CD4-positive, alpha-beta T cell treated with Interleukin-10 for 1 hour (primary cell): ENCODE measurements at places on chromosomes 6 and 20.

- no peak for DNase-seq
Observed at GRCh38 chr20:22232923-22233322, 351.4 kb downstream of the FOXA2 start.

- peak; percentile 45 for DNase-seq
Observed at GRCh38 chr20:63980317-63980805, 571 bp upstream of the PRPF6 start.

GRCh38 chr6:52423971-52424381, 3.8 kb downstream of the EFHC1 start:
- no peak for DNase-seq

DNA sequence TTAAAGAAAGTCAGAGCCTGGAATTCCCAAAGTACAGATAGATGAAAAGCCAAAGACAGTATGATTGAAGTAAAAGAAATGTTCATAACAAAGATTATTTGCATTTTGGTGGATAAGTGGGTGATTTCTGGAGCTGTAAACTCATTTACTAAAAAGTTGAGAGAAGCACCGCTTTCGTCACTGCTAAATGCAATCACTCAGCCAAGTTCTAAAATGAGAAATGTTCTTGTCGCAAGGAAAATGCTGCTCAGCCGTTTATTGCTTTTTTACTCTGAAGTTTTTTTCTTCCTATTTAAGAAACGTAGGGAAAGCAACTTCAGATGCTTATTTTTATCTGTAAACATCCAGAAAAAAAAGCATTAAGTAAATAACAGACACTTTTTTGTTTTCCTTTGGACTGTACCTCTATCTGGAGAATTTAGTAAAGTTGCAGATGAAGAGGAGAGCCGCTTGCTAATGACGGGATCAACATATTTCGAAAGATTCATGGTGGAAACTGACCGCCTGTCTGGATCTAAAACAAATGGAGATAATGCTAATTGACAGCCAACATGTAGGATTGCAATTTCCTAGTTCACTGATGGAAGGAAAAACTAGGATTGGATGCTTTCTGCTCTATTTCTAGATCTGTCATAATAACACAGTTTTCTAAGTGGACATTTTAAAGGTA, 93.8 kb upstream of the BCLAF1 start:
- no peak for DNase-seq

- DNase-seq, result no peak
Observed at GRCh38 chr20:47368301-47368700, 11.8 kb upstream of the ZMYND8 start.

- peak; percentile 18 for DNase-seq
Observed at GRCh38 chr6:79048611-79049010, 29.4 kb downstream of the PHIP start.

DNA sequence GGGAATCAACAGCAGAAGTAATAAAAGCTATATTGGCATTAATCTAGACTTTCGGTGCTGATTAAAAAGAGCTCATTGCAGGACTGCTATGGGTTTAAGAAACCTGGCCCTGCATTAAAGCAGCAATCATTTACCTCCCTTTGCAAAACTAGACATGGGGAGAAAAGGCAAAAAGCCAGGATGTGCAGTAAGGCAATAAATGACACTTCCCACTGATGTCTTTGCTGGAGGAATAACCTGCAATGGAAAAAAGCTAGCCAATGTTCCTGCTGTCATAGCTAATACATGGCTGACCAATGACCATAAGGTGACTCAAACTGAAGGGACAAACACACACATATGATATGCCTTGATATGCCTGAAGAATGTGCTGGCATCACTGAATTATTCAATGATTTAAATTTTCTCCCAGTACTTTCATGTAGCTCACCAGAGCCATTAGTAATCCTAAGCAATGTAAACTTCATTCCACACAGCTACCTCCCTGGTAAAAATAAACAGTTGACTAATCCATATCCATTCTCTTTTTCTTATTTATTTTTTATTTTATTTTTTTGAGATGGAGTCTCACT, 8.7 kb downstream of the DNAAF9 start:
- DNase-seq, result no peak

DNA sequence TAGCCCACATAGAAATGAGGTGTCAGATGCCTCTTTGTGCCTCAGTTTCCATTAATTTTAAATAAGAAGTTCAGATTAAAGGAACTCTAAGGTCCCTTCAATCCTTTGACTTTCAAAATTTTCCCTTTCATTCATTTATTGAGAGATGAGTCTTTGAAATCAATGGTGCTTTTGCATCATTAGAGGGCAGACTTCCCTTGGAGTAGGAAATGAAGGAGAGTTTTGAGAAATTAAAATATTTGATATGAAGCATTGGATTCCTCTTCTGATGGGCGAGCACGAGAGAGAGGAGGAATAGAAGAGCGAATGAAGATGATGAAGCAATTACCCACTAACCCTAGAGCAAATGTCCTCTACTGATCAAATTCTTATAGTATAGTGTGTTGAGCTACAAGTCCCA, 105.7 kb downstream of the EDN1 start:
- no peak for DNase-seq

DNA sequence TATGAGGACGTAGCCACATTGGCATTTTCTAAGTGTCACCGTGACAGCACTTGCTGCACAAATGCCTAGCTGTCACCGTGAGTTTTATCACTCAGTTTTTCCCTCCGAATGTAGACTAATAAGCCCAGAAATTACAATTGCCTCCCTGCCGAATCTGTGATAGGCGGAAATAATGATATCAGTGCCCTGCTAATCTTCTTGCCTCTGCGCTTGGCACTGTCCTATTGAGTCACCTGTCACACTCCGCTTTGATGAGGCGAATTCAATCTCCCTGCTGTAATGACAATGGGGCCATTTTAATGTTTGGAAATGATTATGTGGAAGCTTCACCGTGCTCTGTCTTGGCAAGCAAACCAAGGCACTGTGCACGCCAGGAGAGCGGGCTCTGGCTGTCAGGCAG, 112.8 kb downstream of the LINC00237 start:
- no peak for DNase-seq

DNA sequence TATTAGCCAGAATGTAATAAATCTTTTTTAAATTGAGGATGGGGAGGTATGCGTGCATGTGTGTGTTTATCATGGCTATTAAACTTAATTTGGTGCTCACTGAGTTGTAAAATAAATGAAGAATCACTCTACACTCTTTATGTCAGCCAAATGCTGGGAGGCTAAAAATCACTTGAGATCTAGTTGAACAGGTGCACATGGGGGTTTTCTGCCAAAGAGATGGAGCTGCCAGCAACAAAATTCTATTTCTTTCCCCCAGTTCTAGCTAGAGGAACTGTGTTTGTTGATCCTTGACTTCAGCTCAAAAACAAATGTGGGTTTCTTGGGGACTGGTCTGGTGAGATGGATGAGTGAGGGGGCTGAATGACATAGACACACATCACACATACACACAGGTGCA, 183.3 kb upstream of the BTBD3 start:
- no peak for DNase-seq

DNA sequence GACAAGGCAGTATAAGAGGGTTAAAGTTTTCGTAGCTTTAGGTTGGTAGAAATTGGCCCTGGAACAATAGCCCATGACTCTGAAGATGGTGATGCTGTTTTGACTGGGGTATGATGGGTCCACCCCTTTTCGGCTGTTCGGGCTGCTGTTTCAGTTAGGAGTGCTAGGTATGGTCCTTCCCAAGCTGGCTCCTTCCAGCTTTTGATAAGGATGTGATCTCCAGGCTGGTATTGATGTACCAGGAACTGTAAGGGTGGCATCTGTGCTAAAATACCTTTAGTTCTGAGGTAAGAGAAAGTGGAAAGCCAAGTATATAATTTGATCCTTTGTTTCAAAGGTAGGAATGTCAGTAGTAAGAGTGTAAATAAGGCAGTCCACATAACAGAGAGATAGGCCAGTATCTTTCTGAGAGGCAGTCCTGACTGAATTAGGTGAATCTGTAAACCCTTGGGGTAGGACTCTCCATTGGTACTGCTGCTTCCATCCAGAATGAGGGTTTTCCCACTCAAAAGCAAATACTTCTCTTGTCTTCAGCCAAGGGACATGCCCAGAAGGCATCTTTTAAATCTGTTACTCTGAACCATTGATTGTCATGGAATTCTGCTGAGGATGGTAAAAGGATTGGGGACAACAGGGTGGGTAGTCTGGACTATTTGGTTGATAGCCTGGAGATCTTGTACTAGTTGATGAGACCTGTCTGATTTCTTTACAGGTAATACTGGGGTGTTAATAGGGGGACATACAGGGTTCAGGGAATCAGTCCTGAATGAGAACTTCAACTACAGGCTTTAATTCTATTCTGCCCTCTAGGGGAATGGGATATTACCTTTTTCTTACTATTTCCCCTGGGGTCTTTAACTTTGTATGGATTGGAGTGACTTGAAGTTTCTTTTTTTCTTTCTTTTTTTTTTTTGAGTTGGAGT, 6.1 kb upstream of the ZNFX1 start:
- DNase-seq, result no peak

DNA sequence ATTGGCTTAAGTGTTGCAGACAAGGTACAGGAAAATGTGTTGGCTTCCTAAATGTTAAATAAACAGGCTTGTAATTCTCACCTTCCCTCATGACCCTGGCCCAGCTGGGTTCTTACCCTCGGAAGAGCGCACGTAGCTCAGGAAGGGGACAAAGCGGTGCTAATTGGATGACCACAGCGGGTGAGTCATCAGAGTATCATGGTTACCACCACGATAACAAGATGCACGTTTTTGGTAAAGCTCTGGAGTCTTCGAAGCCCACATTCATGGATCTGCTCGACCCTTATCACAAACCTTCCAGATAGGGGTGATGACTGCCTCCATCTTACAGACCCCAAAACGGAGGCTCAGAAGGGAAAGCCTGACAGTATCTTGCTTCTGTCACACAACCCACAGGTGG, 32.8 kb downstream of the APCDD1L start:
- DNase-seq, result no peak

DNA sequence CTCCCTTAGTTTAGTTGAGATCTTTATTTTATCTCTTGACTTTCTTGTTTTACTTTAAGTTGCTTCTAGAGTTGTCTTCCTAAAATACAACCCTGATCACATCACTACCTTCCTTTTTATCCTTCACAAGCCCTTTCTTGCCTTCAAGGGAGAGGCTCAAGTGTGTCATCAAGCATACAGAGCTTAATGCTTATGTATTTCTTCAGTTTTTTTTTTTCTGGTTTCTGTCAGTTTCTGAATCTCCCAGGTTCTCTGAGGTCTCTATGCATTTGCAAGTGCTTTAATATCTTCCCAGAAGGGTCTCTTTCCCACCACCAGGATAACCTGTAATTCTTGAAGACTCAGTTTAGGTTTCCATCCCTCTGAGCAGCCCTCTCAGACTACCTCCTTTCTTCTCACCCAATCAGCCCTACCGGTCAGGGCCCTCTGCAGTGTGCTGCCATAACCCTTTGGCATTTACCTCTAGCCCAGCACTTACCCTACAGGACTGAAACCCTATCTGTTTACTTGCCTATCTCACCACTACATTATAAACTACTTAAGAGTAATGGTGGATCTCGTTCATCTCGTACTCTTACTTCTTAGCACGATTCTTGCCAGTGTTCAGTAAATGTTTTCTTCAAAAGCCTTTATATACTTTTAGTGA, 36.9 kb downstream of the EYA4 start:
- DNase-seq, result no peak

DNA sequence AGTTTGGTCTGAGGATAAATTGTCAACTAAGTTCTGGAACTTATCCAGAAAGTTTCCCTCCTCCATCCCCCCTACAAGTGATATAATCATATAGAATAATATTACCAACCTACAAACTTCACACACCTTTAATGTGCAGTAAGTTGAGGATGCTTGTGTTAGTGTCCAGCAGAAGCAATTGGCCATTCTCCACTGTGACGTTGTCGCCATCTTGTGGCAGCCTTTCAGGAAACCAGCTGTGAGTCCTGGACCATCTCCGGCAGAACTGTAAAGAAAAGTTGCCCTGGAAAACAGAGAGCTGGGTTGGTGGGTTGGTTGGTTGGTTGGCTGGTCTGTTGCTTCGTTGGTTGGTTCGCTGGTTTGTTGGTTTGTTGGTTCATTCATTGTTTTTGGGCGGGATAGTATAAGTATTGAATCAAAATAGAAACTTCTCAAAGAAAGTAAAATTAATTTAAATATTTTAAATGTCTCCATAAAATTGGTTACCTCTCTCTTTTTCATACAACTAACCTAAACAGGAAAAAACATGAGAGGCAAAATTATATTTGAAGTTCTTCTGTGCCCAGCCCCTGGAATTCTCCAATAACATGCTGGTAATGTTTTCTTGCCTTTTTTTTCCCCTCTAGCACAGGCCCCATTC, 127.5 kb downstream of the PKHD1 start:
- DNase-seq, result peak; percentile 6

- DNase-seq, result no peak
Observed at GRCh38 chr6:11214901-11215300, 17.6 kb downstream of the NEDD9 start.

- no peak for DNase-seq
Observed at GRCh38 chr20:50969435-50969834, 10.8 kb downstream of the MOCS3 start.
